ENCODE measurements at places on chromosomes 1 and 21. TPM values are rescaled to one million over a fixed set of nuclear protein-coding genes. Genes with fewer than 3 reads are reported as not detected.

- H3K27me3 ChIP-seq: no peaks in the 10 kb centered on the region
- H3K36me3 ChIP-seq: no peaks in the 10 kb centered on the region
- DNase-seq: no peak
- no peak overlapping the region for H3K27ac ChIP-seq
Observed at GRCh38 chr1:185533596-185533995, 200.6 kb upstream of the HMCN1 start.

DNA sequence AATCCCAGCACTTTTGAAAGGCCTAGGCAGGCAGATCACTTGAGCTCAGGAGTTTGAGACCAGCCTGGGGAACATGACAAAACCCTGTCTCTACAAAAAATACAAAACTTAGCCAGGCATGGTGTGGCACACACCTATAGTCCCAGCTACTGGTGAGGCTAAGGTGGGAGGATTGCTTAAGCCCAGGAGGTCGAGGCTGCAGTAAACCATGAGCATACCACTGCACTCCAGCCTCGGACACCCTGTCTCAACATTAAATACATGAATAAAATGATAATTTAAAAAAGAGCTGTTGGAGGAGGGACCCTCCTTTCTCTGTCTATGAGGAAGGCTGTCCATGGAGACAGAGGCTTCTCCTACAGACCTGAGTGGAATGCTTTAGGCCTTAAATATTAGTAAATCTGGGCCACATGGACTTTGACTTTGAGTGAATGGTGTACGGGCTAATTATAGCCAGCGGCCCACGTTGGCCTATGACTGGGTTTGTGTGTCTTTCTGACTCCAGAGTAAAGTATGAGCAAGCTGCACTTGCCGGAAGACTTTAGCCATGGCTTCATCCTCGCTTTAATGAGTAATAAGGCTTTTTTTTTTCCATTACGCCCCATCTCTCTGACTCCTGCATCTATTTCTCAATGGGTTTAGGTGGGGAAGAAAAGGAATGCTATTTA lies 21.3 kb downstream of the RAB3B start:
- H3K27ac ChIP-seq: no peak overlapping the region
- DNase-seq: peak; percentile 13
- no peaks in the 10 kb centered on the region for H3K36me3 ChIP-seq
- peaks cover 16% of the 10 kb centered on the region for H3K4me1 ChIP-seq

DNA sequence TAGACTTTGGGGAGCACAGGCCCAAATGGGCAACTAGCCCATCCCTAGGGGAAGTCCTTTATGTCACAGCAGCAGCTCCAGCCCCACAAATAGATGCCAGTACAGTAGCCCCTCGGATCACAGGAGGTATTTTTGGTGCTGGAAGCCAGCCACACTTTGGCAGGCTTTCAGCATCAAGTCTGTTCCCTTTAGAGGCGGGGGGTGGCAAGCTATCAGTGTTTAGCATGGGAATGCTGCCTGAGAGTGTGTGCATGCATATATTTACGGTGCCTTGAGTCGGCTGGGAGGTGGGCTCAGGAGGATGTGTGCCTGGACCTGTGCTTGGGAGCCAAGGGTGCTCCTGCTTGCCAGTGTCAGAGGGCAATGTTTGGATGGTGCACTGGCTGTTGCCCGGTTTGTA lies 3.5 kb upstream of the PLXNA2 start:
- H3K36me3 ChIP-seq: no peaks in the 10 kb centered on the region
- H3K4me3 ChIP-seq: no peak overlapping the region
- no peak overlapping the region for H3K27ac ChIP-seq
- H3K27me3 ChIP-seq: no peaks in the 10 kb centered on the region

Gene KRTAP13-3
- total RNA-seq: not detected

Gene C1orf167
- not detected for total RNA-seq

Gene NBPF3
- 9.6 TPM for total RNA-seq

DNA sequence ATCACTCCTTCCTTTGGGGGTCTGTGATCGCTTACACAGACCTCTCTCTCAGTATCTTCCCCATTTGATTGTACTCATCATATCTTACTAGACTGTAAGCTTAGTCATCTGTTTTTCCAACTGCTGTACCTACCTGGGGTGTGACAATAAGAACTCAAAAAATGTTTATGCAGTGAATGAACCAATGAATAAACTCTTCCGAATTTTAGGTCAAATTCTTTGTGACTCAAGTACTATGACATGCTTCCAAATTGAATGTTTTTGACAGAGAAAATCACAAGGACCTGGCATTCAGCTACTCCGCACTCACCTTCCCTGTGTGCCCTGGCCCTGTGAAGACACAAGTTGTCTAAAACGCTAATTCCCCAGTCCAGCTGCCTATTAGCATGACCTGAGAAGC lies 42.1 kb downstream of the TMCO4 start:
- no peaks in the 10 kb centered on the region for H3K27me3 ChIP-seq
- H3K27ac ChIP-seq: no peak overlapping the region
- H3K36me3 ChIP-seq: no peaks in the 10 kb centered on the region
- no peak for DNase-seq
- H3K4me3 ChIP-seq: no peak overlapping the region

GRCh38 chr1:156480411-156481192 lies 20.0 kb downstream of the MEF2D start:
- H3K27ac ChIP-seq: no peak overlapping the region
- H3K4me3 ChIP-seq: no peak overlapping the region
- peaks cover 41% of the 10 kb centered on the region for H3K4me1 ChIP-seq
- H3K27me3 ChIP-seq: no peaks in the 10 kb centered on the region
- peaks cover 29% of the 10 kb centered on the region for H3K36me3 ChIP-seq

Gene FCGR3A
- not detected for total RNA-seq

GRCh38 chr1:51266791-51267190 lies 30.7 kb downstream of the RNF11 start:
- DNase-seq: no peak
- no peak overlapping the region for H3K27ac ChIP-seq
- no peak overlapping the region for H3K4me3 ChIP-seq
- H3K27me3 ChIP-seq: no peaks in the 10 kb centered on the region
- H3K4me1 ChIP-seq: peaks cover 20% of the 10 kb centered on the region

GRCh38 chr1:27365372-27366112 lies 1.2 kb downstream of the MAP3K6 start:
- H3K27me3 ChIP-seq: no peaks in the 10 kb centered on the region
- H3K27ac ChIP-seq: peak overlapping the region; percentile 57
- H3K36me3 ChIP-seq: no peaks in the 10 kb centered on the region
- peaks cover 27% of the 10 kb centered on the region for H3K4me1 ChIP-seq
